ENCODE measurements at places on chromosomes 13 and 19. TPM values are rescaled to one million over a fixed set of nuclear protein-coding genes. Genes with fewer than 3 reads are reported as not detected.

DNA sequence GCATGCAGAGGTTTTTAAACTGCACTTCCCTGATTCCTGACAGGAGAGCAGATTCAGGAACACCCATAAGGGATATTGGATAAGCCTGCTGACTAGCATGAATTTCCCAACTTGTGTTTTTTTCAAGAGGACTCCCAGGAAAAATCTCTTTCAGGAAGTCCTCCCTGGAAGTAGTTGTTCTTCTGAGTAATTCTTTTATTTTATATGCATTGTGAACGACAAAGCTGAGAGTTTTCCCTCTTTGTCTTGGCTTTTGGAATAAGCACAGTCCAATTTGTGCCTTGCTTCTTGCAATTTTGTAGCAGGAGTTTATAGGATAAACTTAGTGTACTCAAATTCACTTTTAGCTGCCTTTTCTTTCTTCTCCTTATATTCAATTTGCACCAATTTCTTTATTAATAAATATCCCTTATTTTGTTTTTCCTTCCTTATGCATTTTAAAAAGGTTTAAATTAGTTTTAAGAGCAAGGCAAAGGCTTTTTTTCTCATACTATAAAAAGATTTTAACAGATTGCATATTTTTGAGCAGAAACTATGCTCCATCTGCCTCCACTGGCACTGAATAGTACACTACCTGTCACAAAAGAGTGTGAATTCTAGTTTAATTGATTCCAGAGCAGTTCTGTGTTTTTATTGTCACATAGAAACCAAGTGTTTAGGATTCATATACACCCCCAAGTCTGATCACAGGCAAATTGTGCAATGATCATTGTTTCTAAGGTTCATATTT lies 543.3 kb upstream of the SPRY2 start:
- no peak for DNase-seq

IRGC gene
- total RNA-seq = not detected

METTL21C gene
- not detected for total RNA-seq

- no peak for DNase-seq
These were observed 69.5 kb downstream of the ZNF723 start for GRCh38 chr19:22901431-22902130.
